CD4-positive, alpha-beta T cell treated with Interleukin-10 for 1 hour (primary cell): ENCODE measurements at places on chromosomes 16 and 17.

DNA sequence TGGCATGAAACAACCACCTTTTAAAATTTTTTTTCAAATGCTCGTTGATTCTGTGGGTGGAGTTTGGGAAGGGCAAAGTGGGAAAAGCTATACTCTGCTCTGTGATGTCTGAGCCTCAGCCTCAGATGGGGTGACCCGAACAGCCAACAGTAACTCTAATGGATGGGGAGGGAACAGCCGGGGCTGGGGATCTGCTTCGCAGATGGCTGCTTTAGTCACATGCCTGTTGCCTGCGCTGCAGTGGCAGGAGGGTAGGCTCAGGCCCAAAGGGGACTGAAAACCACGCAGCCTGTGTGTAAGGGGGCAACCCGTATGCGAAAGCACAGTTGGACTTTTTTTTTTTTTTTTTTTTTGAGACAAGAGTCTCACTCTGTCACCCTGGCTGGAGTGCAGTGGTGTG is 14.9 kb upstream of the MAPK3 start:
- DNase-seq = no peak

- DNase-seq = no peak
These were observed 27.6 kb upstream of the ST6GALNAC2 start for GRCh38 chr17:76612977-76613851.

DNA sequence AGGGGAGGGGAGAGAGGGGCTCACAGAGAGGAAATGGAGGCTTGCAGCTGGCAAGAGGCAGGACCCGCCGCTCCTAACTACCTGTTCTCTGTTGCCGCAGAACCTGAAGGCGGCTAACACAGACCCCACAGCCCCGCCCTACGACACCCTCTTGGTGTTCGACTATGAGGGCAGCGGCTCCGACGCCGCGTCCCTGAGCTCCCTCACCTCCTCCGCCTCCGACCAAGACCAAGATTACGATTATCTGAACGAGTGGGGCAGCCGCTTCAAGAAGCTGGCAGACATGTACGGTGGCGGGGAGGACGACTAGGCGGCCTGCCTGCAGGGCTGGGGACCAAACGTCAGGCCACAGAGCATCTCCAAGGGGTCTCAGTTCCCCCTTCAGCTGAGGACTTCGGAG is 39.0 kb upstream of the CDH1 start:
- no peak for DNase-seq

- DNase-seq = no peak
These were observed 29.4 kb downstream of the AP2B1 start for GRCh38 chr17:35616536-35616935.

GRCh38 chr17:17035920-17036523 is 6.2 kb upstream of the MPRIP start:
- DNase-seq = no peak

DNA sequence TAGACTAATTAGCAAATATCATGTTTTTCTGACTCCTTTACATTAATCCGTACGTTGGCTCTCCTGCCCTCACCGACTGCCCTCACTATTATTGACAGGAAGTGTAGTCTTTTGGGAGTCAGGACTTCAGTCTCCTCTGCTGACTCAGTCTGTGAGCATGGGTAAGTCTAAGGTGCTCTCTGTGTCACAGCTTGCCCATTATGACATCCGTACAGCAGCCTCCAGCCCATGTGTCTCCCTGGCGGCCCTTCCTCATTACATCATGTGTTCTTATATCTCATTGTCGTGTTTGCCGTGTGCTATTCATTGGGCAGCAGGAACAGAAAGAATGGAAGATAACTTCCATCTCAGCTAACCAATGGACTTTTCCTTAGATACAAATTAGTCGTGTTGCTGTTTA is 77.5 kb downstream of the MRTFB start:
- DNase-seq = no peak
